ENCODE measurements at places on chromosomes 2 and 18. TPM values are rescaled to one million over a fixed set of nuclear protein-coding genes. Genes with fewer than 3 reads are reported as not detected.

SERPINB10 gene
- polyA plus RNA-seq, result not detected

ZAP70 gene
- polyA plus RNA-seq, result 5.1 TPM

DSG1 gene
- 0.19 TPM for polyA plus RNA-seq

MATN3 gene
- polyA plus RNA-seq, result 2.5 TPM

ANKRD53 gene
- polyA plus RNA-seq, result 2.3 TPM

HOXD1 gene
- 2.6 TPM for polyA plus RNA-seq

GPR17 gene
- 1.5 TPM for polyA plus RNA-seq

SP140L gene
- polyA plus RNA-seq, result 20.4 TPM

TMEM169 gene
- 4.1 TPM for polyA plus RNA-seq

GREB1 gene
- polyA plus RNA-seq, result 2.6 TPM

APLF gene
- polyA plus RNA-seq, result 2.0 TPM

IKZF2 gene
- polyA plus RNA-seq, result 3.2 TPM

DAPL1 gene
- polyA plus RNA-seq, result 1.6 TPM

GRCh38 chr2:191526091-191526490 is 151.8 kb upstream of the NABP1 start:
- H3K27me3 ChIP-seq, result no peaks in the 10 kb centered on the region
- H3K4me3 ChIP-seq, result no peak overlapping the region
- H3K27ac ChIP-seq, result no peak overlapping the region
- H3K36me3 ChIP-seq, result no peaks in the 10 kb centered on the region

- no peak overlapping the region for H3K4me3 ChIP-seq
- no peak for DNase-seq
Observed at GRCh38 chr2:12455661-12456060, 261.1 kb upstream of the TRIB2 start.

DNA sequence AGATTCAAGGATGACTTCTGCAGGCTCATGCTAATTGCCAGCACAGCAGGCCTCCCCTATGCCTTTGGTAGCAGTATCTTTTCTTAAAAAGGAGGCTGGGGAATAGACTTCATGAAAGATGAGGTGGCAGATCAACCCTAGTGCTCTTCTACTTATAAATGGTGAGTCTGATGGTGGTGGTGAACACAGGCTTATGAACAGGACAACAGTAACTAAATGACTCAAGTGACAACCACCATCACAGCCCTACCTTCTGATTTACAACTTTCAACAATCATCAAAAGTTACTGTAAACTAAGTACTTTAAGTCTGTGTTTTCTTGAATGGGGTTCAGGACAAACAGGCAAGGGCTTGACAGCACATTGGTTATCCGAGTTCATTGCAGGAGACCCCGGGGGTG is 39.3 kb downstream of the PAIP2B start:
- H3K27ac ChIP-seq, result no peak overlapping the region
- no peaks in the 10 kb centered on the region for H3K4me1 ChIP-seq
- DNase-seq, result no peak
- no peaks in the 10 kb centered on the region for H3K36me3 ChIP-seq
- H3K4me3 ChIP-seq, result no peak overlapping the region

DNA sequence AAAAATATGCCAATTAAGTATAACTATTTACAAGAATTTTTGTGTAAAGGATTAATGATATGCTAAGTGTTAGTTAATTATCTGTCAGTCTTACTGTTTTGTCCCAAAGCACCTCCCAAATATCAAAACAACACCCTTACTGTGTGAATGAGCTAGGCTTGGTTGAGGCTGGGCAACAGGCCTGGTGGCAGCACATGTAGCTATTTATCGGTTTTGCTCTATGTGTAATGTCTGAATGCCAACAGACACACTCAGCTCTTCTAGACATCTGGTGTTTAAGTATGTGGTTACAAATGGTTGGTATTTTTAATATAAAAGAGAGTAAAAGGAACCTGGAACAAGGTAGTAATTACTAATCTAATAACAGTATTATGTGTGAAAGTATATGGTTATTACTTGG is 175.3 kb downstream of the RAB3GAP1 start:
- H3K4me1 ChIP-seq, result no peaks in the 10 kb centered on the region
- no peaks in the 10 kb centered on the region for H3K36me3 ChIP-seq
- no peak for DNase-seq
- no peaks in the 10 kb centered on the region for H3K27me3 ChIP-seq
- H3K4me3 ChIP-seq, result no peak overlapping the region
- H3K27ac ChIP-seq, result no peak overlapping the region

DNA sequence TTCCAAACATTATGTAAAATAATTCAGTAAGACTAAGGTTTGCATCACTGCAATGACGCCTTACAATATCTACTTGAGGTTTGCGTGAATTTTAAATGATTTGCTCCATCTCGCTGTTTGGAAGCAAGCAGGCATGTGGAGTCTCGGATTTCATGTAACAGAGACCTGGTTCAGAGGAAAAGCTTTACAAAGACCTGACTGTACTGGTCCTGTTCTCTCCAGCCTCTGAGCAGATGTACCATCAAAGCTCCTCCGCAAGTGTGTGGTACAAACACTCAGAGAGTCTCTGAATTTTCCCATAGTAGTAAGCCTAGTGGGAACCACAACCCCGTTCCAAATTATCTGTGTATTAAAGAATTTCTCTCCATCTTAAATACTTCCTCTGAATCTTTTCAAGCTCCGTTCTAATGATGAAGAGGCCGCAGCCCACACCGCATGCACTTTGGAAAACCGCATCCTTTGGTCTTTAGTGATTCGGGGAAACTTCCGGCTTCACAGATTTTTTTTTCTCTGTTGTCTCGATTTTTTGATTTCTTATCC is 728.1 kb upstream of the SOX11 start:
- no peak overlapping the region for H3K27ac ChIP-seq
- H3K36me3 ChIP-seq, result no peaks in the 10 kb centered on the region
- H3K4me3 ChIP-seq, result no peak overlapping the region
- DNase-seq, result no peak
- no peaks in the 10 kb centered on the region for H3K27me3 ChIP-seq

- no peaks in the 10 kb centered on the region for H3K27me3 ChIP-seq
- no peak for DNase-seq
- H3K4me3 ChIP-seq, result no peak overlapping the region
- H3K36me3 ChIP-seq, result no peaks in the 10 kb centered on the region
- H3K27ac ChIP-seq, result no peak overlapping the region
- H3K4me1 ChIP-seq, result no peaks in the 10 kb centered on the region
Observed at GRCh38 chr2:36287363-36288275, 68.0 kb upstream of the CRIM1 start.

GRCh38 chr2:238461491-238461890 is 34.8 kb downstream of the ASB1 start:
- no peak for DNase-seq
- H3K36me3 ChIP-seq, result no peaks in the 10 kb centered on the region
- no peak overlapping the region for H3K4me3 ChIP-seq
- H3K4me1 ChIP-seq, result no peaks in the 10 kb centered on the region

- no peaks in the 10 kb centered on the region for H3K36me3 ChIP-seq
- H3K4me1 ChIP-seq, result no peaks in the 10 kb centered on the region
- H3K4me3 ChIP-seq, result no peak overlapping the region
- no peak for DNase-seq
- no peaks in the 10 kb centered on the region for H3K27me3 ChIP-seq
- H3K27ac ChIP-seq, result no peak overlapping the region
Observed at GRCh38 chr2:4101936-4102335, 398.6 kb downstream of the DCDC2C start.

DNA sequence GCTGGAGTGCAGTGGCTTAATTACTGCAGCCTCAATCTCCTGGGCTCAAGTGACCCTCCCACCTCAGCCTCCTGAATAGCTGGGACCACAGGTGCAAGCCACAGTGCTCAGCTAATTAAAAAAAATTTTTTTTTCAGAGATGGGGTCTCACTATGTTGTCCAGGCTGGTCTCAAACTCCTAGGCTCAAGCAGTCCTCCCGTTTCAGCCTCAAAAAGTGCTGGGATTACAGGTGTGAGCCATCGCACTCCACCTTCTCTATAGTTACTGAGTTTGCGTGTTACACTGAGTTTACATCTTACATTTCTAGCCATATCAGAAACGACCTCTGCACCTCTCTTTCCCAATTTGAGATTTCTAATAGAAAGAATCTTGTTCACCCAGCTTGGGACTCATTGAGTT is 53.6 kb upstream of the EML4 start:
- DNase-seq, result no peak
- H3K36me3 ChIP-seq, result no peaks in the 10 kb centered on the region
- H3K4me1 ChIP-seq, result peaks cover 10% of the 10 kb centered on the region
- H3K27ac ChIP-seq, result no peak overlapping the region
- no peaks in the 10 kb centered on the region for H3K27me3 ChIP-seq

DNA sequence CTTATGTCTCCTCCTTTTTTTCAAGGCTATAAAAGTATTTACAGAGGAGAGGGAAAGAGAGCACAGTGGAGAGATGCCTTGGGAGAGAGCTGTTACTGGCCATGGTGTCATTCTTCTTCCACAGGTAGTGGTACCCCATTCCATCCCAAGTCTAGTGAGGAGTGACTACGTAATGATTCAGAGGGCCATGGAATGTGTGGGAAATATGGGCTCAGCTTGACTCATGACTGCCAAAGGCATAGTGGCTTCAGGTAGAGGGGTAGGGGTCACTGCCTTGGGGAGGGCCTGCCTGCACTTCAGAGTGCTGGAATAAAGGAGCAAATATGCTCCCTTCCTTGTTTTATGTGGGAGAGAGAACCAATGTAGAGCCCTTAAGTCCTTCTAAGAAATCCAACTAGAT is 620.6 kb downstream of the IRS1 start:
- no peak overlapping the region for H3K27ac ChIP-seq
- DNase-seq, result no peak
- peaks cover 6% of the 10 kb centered on the region for H3K4me1 ChIP-seq
- no peaks in the 10 kb centered on the region for H3K36me3 ChIP-seq

GRCh38 chr2:177348733-177349693 is 43.6 kb upstream of the AGPS start:
- no peak for DNase-seq
- H3K36me3 ChIP-seq, result no peaks in the 10 kb centered on the region
- peaks cover 3% of the 10 kb centered on the region for H3K4me1 ChIP-seq
- no peak overlapping the region for H3K27ac ChIP-seq
- H3K4me3 ChIP-seq, result no peak overlapping the region

DNA sequence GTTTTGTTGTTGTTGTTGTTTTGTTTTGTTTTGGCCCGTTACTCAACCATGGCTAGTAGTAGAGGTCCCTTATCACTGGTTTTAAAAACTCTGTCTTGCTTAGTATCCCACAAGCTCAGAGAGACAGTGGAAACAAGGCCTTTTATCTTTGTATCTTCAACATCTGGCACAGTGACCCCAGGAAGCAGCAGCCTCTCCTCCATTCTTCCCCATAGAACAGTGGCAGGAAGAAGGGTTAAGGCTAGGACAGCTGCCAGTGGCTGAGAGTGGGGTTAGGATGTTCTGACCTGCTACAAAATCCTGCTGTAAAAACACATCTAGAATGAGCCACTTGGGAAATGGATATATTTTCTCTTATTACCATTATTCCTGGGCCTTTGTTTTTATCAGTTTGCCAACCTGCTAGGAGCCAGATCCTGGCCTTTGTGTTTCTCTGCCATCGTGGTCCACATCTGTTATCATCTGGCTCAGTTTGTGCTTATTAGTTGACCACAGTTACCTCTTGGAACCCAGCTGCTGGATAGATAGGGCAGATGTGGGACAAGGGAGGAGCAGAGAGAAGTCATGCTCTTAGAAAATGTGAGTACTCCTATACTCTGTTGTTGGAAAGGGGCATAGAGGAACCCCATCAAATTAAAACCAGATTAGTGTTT is 246.8 kb downstream of the AGPS start:
- H3K27ac ChIP-seq, result no peak overlapping the region
- H3K27me3 ChIP-seq, result no peaks in the 10 kb centered on the region
- H3K36me3 ChIP-seq, result no peaks in the 10 kb centered on the region
- no peak overlapping the region for H3K4me3 ChIP-seq
- no peaks in the 10 kb centered on the region for H3K4me1 ChIP-seq

- H3K4me3 ChIP-seq, result no peak overlapping the region
- no peaks in the 10 kb centered on the region for H3K4me1 ChIP-seq
- no peaks in the 10 kb centered on the region for H3K36me3 ChIP-seq
- DNase-seq, result no peak
- H3K27ac ChIP-seq, result no peak overlapping the region
Observed at GRCh38 chr2:58239243-58239925, 1.7 kb downstream of the FANCL start.

- peaks cover 5% of the 10 kb centered on the region for H3K4me1 ChIP-seq
- H3K36me3 ChIP-seq, result peaks cover 91% of the 10 kb centered on the region
- DNase-seq, result no peak
- H3K4me3 ChIP-seq, result no peak overlapping the region
Observed at GRCh38 chr2:10787176-10787968, 25.2 kb downstream of the PDIA6 start.

- no peaks in the 10 kb centered on the region for H3K27me3 ChIP-seq
- H3K4me1 ChIP-seq, result no peaks in the 10 kb centered on the region
- H3K27ac ChIP-seq, result no peak overlapping the region
Observed at GRCh38 chr2:121343191-121343590, 58.2 kb upstream of the TFCP2L1 start.

DNA sequence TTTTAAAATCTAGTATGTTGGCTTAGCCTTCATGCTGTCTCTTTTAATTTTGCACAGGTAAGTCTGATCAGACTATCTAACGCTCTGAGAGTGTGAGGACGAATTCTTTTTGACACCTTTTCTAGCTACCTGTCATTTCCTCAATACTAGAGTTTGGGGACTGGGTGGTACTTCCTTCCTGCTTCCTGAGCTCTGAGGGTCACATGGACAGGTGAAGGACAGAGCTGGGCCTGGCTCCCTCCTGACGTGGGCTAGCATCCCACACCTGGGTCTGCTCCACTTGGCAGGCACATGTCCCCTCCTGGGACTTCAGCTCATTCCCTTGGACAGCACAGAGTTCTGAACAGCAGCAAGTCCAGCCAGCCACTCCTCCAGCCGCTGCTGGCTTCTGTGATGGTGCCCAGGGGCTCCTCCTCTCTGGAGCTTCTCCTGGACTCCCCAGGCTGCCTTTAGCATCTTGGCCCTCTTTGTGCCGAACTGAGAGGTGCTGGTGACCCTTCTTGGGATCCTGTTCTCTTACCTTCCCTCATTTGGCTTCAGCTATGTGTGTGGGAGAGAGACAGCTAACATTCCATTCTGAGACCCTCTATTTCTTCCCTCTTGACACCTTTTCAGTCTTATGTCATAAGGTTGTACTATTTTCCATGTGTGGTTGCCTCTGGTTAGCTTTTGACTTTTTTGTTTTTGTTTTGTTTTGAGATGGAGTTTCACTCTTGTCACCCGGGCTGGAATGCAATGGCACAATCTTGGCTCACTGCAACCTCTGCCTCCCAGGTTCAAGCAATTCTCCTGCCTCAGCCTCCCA is 106.9 kb downstream of the B3GNT2 start:
- no peaks in the 10 kb centered on the region for H3K27me3 ChIP-seq
- peaks cover 21% of the 10 kb centered on the region for H3K4me1 ChIP-seq
- no peaks in the 10 kb centered on the region for H3K36me3 ChIP-seq
- no peak overlapping the region for H3K4me3 ChIP-seq

GRCh38 chr2:152600051-152600657 is 117.1 kb downstream of the PRPF40A start:
- no peaks in the 10 kb centered on the region for H3K4me1 ChIP-seq
- DNase-seq, result no peak
- H3K27ac ChIP-seq, result no peak overlapping the region

- H3K27ac ChIP-seq, result no peak overlapping the region
- peaks cover 11% of the 10 kb centered on the region for H3K4me1 ChIP-seq
- H3K27me3 ChIP-seq, result no peaks in the 10 kb centered on the region
- peak; percentile 43 for DNase-seq
- no peaks in the 10 kb centered on the region for H3K36me3 ChIP-seq
Observed at GRCh38 chr2:196249860-196250259, 78.5 kb upstream of the STK17B start.

All from large intestine (tissue), 12 donors.